CD4-positive, alpha-beta T cell treated with Interleukin-6 at 100 ng/mL for 8 hours (primary cell): ENCODE measurements at places on chromosomes 4 and X.

DNA sequence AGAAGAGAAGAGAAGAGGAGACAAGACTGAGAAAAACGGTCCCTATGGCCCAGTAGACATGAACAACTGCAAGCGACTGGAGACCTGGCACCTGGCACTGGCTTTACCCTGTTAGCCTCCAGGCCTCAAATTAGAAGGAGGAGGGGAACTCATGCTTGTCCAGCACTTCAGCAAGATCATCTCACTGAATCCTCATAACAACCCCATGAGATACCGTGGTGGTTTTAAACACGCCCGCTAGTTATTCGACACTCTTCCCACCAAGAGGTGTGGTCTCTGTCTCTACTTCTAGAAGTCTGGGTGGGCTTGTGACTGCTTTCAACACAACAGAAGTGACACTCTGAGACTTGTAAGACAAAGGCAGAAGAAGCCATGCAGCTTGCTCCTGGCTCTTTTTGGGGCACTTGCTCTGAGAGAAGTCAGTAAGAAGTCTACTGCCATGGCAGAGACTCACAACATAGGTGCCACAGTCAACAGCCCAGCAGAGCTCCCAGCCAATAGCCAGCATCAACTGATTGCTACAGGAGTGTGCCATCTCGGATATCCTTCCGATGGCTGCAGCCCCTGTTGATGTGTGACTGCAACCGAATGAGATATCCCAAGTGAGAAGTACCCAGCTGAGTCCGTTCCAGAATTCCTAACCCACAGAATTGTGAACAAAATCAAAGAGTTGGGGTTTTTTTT is 34.0 kb upstream of the BCOR start:
- no peak for DNase-seq

DNA sequence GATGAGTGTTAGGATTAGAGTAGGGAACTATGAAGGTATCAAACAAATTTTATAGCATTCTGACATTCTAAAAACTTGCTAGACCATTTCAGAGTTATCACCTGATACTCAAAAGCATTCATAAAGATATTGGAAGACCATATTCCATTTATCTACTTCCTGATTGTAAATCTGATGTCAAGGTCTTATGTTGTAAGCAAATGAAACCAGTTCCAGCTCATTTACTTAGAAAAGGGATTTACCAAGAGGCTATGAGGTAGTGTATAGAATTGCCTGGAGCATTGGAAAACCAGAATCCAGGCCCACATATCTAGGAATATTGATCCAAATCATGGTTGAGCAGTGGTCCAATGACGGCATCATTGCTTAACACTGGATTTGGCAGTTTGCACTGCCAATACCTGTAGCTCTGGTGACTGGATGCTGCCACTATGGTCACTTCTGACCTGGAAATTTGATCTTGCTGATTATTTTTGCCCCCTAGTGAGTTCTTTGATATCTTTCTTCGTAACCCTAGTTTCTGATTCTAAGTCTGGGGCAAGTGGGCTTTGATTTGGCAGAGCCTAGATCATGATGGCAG is 25.4 kb downstream of the ARFIP1 start:
- DNase-seq, result no peak

GRCh38 chr4:1447676-1448588 is 41.7 kb upstream of the NKX1-1 start:
- no peak for DNase-seq

GRCh38 chr4:34094114-34094513 is 2150.2 kb downstream of the ARAP2 start:
- DNase-seq, result no peak

GRCh38 chrX:15500497-15500966 is at the start of gene BMX:
Gene BMX, plus strand, starts transcription at chrX:15500807. Its CDS starts 7,547 bp downstream, at chrX:15508354.
- no peak for DNase-seq

- DNase-seq, result no peak
Observed at GRCh38 chr4:120517966-120518365, 404.6 kb downstream of the PRDM5 start.

- no peak for DNase-seq
Observed at GRCh38 chr4:83417566-83417965, 38.1 kb downstream of the HELQ start.

- DNase-seq, result no peak
Observed at GRCh38 chr4:17469931-17470674, 41.8 kb downstream of the QDPR start.

- DNase-seq, result no peak
Observed at GRCh38 chr4:25569716-25570115, 85.9 kb upstream of the SLC34A2 start.

DNA sequence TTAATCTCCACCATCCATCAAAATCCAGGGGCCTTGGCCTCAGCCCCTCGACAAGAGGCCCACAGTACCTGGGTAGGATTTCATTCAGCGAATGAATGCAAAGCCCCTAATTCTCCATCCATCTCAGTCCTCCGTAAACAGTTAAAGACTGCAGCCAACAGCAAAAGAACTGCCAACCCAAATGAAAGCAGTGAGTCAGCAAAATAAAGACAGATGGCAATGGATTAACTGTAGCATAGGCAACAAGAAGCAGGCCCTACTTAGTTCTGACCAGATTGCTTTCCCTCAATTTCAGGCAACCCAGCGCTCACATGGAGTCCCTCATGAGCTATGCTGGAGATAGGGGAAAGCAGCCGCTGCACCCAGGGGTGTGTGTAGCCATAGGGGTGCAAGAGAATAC is 21.4 kb downstream of the PLAC1 start:
- no peak for DNase-seq

DNA sequence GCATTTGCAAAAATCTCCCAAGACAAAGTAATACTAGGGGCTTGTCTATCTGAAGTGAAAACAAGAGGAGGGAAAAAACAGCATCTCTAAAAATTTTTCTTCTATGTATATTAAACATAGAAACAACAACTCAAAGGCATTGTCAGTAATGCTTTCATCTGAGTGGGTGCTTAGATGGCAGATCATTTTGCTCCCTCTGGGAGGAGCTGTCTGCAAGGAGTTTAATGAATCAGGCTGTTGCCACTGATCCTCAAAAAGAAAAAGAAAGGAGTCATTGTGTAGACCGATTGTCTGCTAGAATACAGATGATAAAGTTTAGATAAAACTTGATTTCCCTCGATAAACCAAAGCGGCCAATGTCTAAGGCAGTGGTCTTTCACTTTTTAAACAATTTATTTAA is 49.7 kb upstream of the KLHL8 start:
- no peak for DNase-seq

- DNase-seq, result no peak
Observed at GRCh38 chrX:25112156-25112555, 96.4 kb upstream of the ARX start.
